Stimulated activated CD4-positive, alpha-beta T cell treated with anti-CD3 and anti-CD28 coated beads, TNF-alpha, amount 100 ng/mL, for 4 hours (primary cell): ENCODE measurements at places on chromosomes 5 and 9.
A peak's percentile ranks its signal among the peaks of the same experiment; 100 is the strongest.

DNA sequence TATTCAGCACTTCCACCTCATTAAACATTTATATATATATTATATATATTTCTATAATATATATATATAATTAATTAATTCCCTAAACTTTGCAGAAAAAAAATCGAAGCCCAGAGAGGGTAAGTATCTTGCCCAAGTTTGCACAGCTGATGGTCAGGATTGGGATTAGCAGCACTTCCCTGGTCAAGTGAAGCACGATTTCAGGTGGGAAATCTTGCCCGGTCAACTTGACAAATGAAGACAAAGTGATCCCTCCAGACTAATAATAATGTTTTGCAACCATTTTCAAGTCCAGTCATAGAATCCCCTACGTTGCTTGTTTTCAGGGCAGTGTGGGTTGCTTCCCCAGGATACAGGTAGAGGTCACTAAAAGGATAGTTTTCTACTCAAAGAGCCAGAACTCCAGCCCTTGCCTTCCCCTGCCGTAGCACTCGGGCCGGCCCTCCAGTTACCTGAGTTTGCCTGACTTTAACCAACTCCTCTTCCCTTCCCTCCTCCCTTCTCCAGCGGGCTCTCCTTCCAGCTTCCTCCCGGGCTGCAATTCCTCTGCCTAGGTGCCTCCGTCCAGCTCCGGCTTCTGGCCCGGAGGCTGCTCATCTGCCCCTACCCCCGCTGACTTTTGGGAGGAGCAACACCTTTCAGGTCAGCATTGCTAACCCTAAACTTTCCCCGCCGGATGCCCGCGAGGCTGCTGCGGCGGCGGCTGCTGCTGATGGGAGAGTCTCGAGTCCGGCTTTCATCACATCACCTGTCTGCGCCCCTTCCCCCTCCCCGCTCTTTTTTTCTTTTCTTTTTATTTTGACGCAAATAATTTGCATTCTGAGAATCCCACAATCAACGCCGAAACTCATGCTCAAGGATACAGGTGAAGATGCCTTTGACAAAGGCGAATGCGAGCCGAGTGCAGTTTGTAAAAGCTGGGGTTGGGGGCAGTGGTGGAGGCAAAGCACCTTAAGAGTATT is 930 bp downstream of the PRLR start:
- no peak for DNase-seq

DNA sequence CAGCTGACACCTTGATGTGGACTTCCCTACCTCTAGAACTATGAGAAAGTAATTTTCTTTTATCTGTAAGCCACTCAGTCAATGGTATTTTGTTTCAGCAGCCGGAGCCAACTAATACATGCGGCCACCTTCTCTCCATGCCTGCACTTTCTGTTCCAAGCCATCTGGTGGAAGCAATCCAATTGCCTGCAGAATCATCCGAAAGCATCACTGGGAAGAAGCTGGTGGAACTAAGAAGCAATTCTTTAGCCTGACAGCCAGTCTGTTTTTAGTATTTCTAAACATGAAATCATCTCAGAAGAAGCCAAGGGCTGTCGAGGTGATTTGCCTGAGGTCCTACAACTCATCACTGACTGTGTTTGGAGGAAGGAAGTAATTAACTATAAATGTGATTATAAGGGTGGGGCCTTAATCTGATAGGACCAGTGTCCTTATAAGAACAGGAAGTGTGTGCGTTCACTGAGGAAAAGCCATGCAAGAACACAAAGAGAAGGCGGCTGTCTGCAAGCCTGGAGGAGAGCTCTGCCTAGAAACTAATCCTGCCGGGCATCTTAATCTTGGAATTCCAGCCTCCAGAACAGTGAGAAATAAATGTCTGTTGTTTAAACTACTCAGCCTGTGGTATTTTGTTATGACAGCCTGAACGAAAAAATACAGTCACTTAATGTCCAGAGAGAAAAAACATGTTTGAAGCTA is 49.1 kb downstream of the NXNL2 start:
- no peak for DNase-seq

DNA sequence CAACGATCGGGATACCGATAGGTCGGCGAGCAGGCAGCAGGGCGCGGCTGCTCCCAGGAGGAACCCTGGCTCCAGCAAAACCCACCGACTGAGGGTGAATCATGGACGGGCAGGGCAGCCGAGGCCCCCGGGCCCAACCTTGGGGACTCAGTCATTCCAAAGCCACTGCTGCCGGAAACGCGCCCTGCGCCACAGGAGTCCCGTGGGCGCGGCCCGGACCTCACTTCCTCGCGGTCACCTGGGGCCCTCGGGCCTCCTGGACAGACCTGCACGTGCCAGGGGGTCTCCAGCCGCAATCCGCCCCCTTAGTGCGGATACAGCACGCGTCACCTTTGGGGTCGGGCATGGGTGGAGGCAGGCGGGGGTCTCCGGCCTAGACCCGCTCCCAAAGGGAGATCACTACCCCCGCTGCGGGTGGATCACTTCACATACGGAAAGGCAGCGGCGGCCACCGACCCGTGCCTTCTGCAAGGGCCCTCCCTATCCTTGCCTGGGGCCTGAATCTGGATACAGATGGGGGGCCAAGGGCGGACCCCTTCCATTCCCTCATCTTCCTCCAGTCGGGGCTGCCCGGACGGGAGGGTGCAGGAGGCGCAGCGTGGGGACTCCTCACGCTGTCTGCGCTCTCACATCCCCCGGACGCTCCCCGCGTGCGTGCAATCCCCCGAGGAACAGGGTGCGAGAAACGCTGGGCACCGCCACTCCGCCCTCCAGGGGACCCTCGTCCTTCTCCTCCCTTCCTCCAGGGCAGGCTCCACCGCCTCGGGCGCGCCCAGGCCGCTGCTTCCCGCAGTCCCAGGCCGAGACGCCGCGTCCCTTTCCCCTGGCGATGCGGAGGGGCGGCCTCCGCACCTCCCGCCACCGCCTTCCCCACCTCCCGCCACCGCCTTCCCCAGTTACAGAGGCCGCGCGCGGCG is 586 bp downstream of the TXN start:
- DNase-seq: peak; percentile 10

GRCh38 chr5:178440181-178440580 is 150.0 kb downstream of the COL23A1 start:
- DNase-seq: no peak

DNA sequence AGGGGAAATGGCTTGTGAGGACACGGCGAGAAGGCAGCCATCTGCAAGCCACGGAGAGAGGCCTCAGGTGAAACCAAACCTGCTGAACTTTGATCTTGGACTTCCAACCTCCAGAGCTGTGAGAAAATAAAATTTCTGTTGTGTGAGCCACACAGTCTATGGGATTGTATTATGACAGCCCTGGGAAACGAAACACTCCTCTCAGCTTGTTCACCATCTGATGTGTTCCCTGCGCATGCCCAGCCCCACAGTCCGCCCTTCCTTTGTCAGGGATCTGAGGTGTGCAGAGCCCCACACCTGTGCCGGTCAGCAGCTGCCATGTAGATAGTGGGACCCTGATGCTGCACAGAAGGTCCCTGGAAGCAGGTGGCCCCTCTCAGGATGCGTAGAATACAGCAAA is 34.1 kb downstream of the PLPP7 start:
- DNase-seq: no peak

DNA sequence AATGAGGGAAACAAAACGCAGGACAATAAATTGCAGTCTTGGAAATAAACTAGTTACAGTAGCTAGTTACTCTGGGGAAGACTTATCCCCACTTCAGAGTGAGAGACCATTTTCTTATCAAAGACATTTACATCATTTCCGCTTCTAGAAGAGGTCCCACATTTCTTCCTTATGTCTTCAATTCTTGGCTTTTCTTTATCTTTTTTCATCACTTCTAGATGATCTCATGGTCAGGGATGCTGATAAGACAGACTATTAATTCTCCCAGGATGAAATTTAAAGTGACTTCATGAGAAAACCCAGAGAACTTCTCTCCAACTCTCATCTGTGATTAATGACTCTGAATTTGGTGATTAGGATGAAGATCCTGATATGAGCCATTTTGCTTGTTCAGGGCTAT is 229.1 kb downstream of the MTRR start:
- DNase-seq: no peak

DNA sequence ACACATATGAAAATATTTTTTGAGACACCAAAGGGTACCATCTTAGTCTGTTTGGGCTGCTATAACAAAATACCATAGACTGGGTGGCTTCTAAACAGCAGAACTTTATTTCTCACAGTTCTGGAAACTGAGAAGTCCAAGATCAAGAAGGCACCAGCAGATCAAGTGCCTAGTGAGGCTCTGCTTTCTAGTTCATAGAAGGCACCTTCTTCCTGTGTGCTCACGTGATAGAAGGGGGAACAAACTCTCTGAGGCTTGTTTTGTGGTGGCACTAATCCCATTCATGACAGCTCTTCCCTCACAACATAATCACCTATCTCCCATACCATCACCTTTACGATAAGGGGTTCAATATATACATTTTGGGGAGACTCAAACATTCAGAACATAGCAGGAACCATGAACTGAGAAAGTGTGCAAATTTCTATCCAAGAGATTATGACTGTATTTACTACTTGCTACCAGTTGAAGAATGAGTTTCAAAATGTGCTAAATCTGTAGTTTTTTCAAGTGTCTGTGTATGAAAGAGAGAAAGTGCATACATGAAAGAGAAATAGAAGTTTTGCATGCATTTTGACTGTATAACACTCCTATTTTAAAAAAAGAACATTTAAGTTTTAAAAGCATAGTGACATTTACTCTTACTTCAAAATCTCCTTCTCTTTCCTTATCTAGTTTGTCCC is 207.3 kb downstream of the PARP8 start:
- DNase-seq: no peak

DNA sequence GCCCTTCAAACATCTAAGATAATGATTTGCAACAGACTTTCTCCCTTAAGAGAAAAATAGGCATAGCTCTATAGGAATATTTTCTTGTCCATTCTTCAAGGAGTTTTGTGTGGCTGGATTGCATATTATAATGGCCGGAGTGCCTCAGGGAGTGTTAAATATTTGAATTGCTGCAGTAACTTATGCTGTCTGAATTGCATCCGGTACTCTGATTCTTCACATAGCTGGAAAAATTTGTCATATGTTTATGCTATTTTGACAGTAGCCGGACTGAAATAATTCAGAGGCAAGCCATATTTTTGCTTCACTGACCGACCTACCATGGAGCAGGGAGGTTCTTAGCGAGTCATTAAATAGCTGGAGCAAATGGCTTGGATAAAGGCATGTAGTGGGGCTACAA is 621.0 kb downstream of the ACTL7B start:
- no peak for DNase-seq

DNA sequence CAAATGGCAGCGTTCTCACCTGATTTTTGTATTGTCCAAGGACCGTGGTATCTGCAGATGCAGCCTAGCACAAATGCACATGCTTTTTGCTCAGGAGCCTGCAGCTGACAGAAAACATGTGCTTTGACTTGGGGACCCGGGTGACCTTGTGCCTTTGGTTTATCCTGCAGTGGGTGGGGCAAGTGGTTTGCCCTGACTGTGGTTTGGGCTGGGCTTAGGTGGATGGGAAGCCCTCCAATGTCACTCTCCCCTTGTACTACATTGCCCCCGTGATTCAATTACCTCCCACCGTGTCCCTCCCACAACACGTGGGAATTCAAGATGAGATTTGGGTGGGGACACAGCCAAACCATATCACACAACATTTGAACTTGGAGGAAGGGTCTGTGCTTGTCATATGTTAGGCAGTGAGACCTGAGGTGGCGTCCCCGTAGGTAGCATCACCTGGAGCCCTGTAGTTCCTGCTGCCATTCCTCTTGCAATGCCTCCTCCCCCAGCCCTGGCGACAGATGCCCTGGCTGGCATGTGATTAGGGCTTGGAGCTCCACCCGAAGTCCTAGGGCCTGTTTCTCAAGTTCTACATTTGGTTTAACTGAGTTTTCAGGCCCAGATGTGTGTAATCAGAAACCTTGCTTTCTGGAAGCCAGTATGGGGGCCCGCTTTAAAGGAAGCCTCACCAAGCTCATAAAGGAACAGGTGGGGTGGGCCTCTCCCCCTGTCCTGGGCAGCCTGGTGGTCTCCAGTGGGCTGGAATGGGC is 2.1 kb downstream of the ANKRD33B start:
- no peak for DNase-seq

GRCh38 chr5:35026941-35027340 is 20.8 kb downstream of the AGXT2 start:
- DNase-seq: no peak

DNA sequence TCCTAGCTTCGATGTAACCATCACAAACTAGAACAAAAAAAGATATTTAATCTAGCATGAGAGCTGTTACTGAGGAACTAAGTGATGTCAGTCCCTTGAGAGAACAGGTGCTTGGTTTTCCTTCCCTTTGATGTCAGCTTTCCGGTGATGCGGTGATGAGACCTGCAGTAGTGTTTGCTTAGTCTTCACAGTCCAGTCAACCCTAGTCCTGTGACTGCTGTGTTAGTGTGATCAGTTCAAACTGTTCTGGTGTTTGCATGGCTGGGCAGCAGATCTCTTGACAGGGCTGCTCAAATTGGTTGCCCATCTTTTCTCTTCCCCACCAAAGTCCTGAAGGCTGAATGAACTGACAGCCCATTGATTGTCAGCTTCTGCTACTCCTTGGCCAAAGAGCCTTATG is 608.6 kb upstream of the DAB2 start:
- no peak for DNase-seq

GRCh38 chr5:111367115-111367514 is 142.9 kb downstream of the CAMK4 start:
- no peak for DNase-seq

- DNase-seq: no peak
These were observed 37.3 kb downstream of the COL5A1 start for GRCh38 chr9:134678666-134679443.

DNA sequence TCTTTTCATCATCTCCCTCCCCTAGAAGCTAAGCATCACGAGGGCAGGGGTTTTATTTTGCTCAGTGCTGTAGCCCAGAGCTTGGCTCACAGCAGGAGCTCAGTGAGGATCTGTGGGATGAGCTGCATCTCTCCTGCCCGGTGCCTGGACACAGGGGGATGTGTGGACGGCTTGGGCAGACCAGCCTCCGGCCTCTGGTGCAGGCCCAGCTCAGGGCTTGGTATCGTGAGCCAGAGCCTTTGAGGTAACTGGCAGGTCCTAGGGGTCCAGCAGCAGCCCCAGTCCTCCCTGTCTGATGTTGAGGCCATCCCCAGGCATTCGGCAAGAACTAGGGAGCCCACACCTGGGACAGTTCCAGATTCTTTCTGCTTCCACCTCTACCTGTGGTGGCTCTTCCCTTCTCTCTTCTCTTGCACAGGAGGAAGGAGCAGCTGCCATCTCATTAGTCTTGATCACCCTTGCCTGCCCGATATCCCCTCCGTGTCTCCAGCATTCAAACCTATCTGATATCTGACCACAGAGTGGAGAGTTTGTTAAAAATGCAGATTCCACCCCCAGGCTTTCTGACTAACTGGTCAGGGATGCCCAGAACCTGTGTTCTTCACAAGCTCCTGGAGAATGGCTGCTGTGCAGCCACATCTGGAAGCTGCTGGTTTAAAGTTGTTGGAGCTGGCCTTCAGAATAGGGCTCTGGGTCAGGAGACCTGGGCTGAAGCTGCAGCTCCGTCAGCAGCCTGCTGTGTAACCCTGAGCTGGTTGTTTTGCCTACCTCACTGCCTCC is 7.9 kb upstream of the SLC6A7 start:
- DNase-seq: no peak

DNA sequence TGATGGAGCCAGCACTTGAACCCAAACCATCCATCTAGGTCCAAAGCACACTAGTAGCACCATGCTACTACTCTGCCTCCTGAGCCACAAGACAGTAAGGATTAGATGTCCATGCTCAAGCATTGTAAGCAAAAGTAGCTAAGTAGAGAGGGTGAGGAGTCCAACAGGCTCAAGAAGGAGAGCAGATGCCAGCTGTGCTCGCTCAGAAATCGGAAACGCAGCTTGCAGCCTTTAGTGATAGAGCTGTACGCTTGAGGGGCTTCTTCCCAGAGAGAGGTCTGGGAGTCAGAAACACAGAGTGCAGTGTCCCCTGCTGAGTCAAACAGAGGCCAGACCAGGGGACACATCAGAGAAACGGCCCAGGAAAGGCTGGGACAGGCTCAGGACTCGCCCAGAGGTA is 32.7 kb upstream of the GABRP start:
- no peak for DNase-seq
